ENCODE measurements at places on chromosomes 13 and 19. TPM values are rescaled to one million over a fixed set of nuclear protein-coding genes. Genes with fewer than 3 reads are reported as not detected.

GRCh38 chr13:23572836-23573235 is 2.6 kb downstream of the TNFRSF19 start:
- no peaks in the 10 kb centered on the region for H3K36me3 ChIP-seq
- peaks cover 30% of the 10 kb centered on the region for H3K4me1 ChIP-seq

The ZNF433 gene
- 1.6 TPM for total RNA-seq

- H3K27ac ChIP-seq, result no peak within 1 kb of the TSS
- H3K4me1 ChIP-seq, result no peaks in the 10 kb centered on the region
- H3K36me3 ChIP-seq, result no peaks in the 10 kb centered on the region
- peak within 1 kb of the TSS; percentile 76 for H3K4me3 ChIP-seq
Measured at GRCh38 chr13:51222037-51222685, at the start of gene FAM124A. FAM124A (plus strand) TSS chr13:51222398; CDS start chr13:51222502, 104 bp downstream.

The LIM2 gene
- 2.0 TPM for total RNA-seq

The C13orf46 gene
- 6.9 TPM for total RNA-seq

The FFAR2 gene
- not detected for total RNA-seq

The RUBCNL gene
- total RNA-seq, result 17.3 TPM

DNA sequence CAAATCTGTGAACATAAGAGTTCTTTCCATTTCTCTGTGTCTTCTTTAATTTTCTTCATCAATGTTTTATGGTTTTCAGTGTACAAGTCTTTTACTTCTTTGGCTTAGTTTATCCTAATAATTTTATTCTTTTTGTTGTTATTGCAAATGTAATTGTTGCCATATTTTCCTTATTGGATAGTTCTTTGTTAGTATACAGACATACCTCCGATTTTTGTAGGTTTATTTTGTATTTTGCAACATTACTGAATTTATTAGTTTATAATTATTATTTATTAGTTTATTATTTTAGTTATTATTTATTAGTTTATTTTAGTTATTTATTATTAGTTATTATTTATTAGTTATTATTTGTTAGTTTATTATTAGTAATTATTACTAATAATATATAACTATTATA is 43.4 kb downstream of the WTIP start:
- no peaks in the 10 kb centered on the region for H3K4me1 ChIP-seq
- no peak for DNase-seq
- H3K27ac ChIP-seq, result no peak overlapping the region
- H3K27me3 ChIP-seq, result peaks cover 40% of the 10 kb centered on the region
- no peak overlapping the region for H3K4me3 ChIP-seq

- peaks cover 18% of the 10 kb centered on the region for H3K4me1 ChIP-seq
- no peak overlapping the region for H3K4me3 ChIP-seq
- H3K36me3 ChIP-seq, result peaks cover 1% of the 10 kb centered on the region
- DNase-seq, result peak; percentile 37
- no peaks in the 10 kb centered on the region for H3K27me3 ChIP-seq
Measured at GRCh38 chr13:114015969-114016295, 42.1 kb upstream of the C13orf46 start.

GRCh38 chr13:97934590-97934989 is 18.9 kb upstream of the IPO5 start:
- H3K27ac ChIP-seq, result no peak overlapping the region
- H3K27me3 ChIP-seq, result peaks cover 35% of the 10 kb centered on the region
- H3K36me3 ChIP-seq, result no peaks in the 10 kb centered on the region
- no peak overlapping the region for H3K4me3 ChIP-seq
- no peaks in the 10 kb centered on the region for H3K4me1 ChIP-seq
- no peak for DNase-seq

DNA sequence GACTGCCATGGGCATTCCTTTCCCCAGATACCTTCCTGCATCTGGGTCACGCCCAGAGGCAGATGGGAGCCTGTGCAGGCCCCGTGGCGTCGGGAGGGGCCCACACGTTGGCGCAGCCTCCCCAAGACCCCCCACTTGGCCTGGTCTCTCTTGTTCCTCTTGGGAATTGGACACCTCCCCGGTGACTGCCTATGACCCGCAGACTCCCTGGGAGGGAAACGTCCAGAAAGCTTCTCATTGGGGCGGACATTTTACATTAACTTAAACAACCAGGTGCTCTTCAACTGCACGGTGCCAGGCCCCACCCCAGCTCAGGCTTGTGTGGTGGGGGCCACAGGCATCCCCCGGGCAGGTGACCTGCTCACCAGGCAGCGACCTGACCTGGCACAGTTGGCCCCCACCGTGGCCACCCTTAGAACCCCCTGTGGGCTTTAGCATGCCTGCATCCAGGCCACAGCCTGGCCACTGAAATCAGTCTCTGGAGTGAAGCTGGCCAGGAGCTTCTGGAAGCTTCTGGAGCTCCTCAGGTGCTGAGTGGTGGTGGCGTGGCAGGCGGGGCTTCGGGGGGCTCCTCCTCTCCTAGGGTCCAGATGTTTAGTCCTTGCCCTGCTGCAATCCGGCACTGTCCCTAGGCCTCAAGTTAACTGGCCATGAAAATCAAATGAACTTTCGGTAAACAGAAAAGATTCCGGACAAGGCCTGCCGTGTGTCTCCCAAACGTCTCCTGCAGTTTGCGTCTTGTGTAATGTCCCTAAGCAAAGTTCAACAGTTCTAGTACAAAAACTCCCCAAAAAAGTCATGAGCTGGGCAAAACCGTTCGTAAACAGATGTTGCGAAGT is 8.5 kb upstream of the PROZ start:
- no peak overlapping the region for H3K4me3 ChIP-seq
- H3K36me3 ChIP-seq, result peaks cover 10% of the 10 kb centered on the region
- H3K27me3 ChIP-seq, result peaks cover 10% of the 10 kb centered on the region
- H3K4me1 ChIP-seq, result peaks cover 22% of the 10 kb centered on the region
- no peak for DNase-seq

DNA sequence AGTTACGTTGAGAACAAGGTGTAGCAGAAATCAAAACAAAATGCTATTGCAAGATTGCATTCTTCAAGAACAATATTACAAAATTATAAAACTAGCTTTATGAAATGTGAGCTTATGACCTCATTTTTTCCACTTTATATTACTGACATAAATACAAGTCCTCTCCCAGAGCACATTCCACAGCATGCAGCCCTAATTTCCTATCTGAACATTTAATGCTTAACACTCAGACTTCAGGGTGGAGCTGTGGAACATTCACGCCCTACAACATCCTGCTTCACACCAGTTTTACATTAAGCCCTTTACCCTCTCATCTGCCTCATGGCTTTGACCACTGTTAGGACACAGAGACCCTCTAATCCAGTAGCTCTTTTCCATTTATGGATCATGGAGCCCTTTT is 65.5 kb downstream of the EPSTI1 start:
- peaks cover 7% of the 10 kb centered on the region for H3K4me1 ChIP-seq
- no peak overlapping the region for H3K4me3 ChIP-seq
- H3K27ac ChIP-seq, result no peak overlapping the region
- no peak for DNase-seq
- no peaks in the 10 kb centered on the region for H3K27me3 ChIP-seq

DNA sequence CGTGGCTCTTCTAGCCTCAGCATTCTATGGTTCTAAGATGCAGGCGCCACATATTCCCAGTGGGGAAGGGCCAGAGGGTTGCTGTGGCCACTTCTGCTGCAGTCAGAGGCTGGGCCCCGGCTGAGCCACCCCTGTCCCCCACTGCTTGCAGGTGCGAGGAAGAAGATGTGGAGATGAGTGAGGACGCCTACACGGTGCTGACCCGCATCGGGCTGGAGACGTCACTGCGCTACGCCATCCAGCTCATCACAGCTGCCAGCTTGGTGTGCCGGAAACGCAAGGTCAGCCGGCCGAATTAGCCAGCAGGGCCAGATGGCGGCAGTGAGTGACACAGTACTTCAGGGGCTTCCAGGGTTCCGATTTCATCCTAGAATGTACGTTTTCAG is 2.0 kb downstream of the LHB start:
- H3K4me1 ChIP-seq, result peaks cover 13% of the 10 kb centered on the region
- no peak overlapping the region for H3K4me3 ChIP-seq
- DNase-seq, result no peak
- H3K27ac ChIP-seq, result no peak overlapping the region
- H3K36me3 ChIP-seq, result peaks cover 1% of the 10 kb centered on the region

GRCh38 chr19:38869836-38870607 is 8.1 kb downstream of the RINL start:
- peaks cover 50% of the 10 kb centered on the region for H3K4me1 ChIP-seq
- H3K27ac ChIP-seq, result no peak overlapping the region
- DNase-seq, result peak; percentile 95
- peak overlapping the region; percentile 93 for H3K4me3 ChIP-seq
- no peaks in the 10 kb centered on the region for H3K27me3 ChIP-seq

The FAM216B gene
- not detected for total RNA-seq

The PALM gene
- total RNA-seq, result 0.72 TPM

- H3K36me3 ChIP-seq, result no peaks in the 10 kb centered on the region
- H3K4me1 ChIP-seq, result peaks cover 18% of the 10 kb centered on the region
- no peak overlapping the region for H3K27ac ChIP-seq
- no peaks in the 10 kb centered on the region for H3K27me3 ChIP-seq
- H3K4me3 ChIP-seq, result no peak overlapping the region
Measured at GRCh38 chr13:112729408-112729807, 39.6 kb downstream of the ATP11A start.

The ADGRE3 gene
- not detected for total RNA-seq

The TMTC4 gene
- total RNA-seq, result 18.1 TPM

DNA sequence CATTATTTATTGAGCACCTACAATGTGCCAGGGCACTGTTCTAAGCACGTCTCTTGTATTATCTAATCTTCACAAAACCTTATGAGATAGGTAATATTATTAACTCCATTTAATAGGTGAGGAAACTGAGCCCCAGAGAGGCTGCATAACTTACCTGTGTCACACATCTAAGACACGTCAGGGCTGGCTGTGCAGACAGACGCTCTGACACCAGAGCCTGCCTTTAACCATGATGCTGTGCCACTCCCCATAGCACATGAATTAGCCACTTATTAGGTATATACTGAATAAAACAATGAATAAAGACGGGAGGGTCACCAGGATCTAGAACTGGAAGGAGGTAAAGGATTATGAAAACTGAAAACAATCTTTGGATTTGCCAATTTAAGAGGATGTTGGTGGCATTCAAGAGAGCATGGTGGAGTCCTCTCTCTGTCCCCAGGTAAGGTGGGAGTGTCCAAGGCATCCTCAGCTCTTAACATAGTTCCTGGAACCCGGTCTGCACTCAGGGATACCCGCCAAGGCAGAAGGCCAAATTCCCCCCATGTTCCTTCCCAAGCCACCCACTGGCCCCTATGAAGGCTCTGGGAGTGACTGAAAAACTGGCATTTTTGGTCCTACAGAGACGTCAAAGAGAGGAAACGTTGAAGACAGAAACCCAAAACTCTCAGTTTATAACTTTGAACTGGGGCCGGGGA is 479.7 kb downstream of the FOXO1 start:
- DNase-seq, result no peak
- H3K4me1 ChIP-seq, result peaks cover 88% of the 10 kb centered on the region
- H3K27ac ChIP-seq, result peak overlapping the region; percentile 43
- no peaks in the 10 kb centered on the region for H3K36me3 ChIP-seq

- DNase-seq, result no peak
- no peaks in the 10 kb centered on the region for H3K27me3 ChIP-seq
- H3K4me3 ChIP-seq, result no peak overlapping the region
- no peak overlapping the region for H3K27ac ChIP-seq
Measured at GRCh38 chr19:42409477-42409876, 17.7 kb downstream of the LIPE start.

DNA sequence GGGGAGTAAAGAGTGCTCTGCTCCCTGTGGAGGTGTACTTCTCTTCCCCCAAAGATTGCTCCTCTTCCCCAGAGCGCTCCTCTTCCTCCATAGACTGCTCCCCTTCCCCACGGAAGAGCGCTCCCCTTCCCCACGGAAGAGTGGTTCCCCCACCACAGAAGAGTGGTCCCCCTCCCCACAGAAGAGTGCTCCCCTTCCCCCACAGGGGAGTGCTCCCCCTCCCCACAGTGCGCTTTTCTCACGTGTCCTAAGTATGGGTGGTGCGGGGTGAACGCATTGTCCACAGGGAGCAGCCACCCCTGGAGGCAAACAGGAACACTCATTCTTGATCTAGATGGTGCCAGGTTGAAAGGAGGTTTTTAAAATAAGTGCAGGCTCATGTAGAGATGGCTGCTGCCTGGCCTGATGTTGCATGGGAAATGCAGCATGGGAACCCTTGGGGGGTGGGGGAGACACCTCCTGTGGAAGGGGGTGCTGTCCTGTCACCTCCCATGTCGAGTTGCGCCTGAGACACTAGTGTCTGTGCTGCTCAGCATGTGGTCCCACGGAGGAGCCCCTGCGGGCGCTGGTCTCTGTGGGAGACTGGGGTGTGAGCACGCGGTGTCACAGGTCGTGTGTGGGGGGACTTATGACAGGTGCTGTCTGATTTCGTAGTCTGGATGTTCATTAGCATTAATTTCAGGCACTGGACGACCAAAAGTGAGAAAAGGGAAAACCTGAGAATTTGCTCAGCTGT is 52.2 kb downstream of the ATP11A start:
- peaks cover 17% of the 10 kb centered on the region for H3K4me1 ChIP-seq
- no peak overlapping the region for H3K27ac ChIP-seq
- no peaks in the 10 kb centered on the region for H3K36me3 ChIP-seq
- no peak overlapping the region for H3K4me3 ChIP-seq

- peaks cover 9% of the 10 kb centered on the region for H3K4me1 ChIP-seq
- no peak within 1 kb of the TSS for H3K27ac ChIP-seq
- H3K36me3 ChIP-seq, result no peaks in the 10 kb centered on the region
- peaks cover 37% of the 10 kb centered on the region for H3K27me3 ChIP-seq
Measured at GRCh38 chr13:95644601-95645052, at the start of gene DZIP1. DZIP1 (minus strand) TSS chr13:95644706; CDS start chr13:95642029, 2,677 bp downstream.

GRCh38 chr13:112623051-112623711 is 35.2 kb upstream of the TUBGCP3 start:
- H3K4me1 ChIP-seq, result no peaks in the 10 kb centered on the region
- H3K27me3 ChIP-seq, result no peaks in the 10 kb centered on the region
- no peak for DNase-seq
- H3K36me3 ChIP-seq, result no peaks in the 10 kb centered on the region

DNA sequence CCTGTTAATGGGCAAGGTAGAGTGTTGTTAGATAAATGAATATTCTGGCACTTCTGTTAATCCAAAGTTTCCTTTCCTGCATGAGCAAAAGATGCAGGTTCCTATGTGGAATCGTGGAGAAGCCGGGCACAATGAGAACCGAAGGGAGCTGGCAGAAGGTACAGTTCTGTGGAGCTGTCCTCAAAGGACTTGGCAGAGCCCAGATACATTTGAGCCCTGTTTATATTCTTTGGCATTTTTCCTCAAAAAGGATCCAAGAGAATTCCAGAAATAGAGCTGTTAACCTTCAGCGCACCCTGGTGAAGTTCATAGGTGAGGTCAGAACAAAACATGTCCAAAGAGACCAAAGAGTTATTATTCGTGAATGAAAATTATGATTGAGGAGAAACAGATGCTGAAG is 4.0 kb upstream of the DLEU7 start:
- no peak for DNase-seq
- H3K4me3 ChIP-seq, result no peak overlapping the region
- peaks cover 5% of the 10 kb centered on the region for H3K27me3 ChIP-seq
- peaks cover 8% of the 10 kb centered on the region for H3K4me1 ChIP-seq
- no peak overlapping the region for H3K27ac ChIP-seq
